ENCODE measurements at places on chromosomes 2 and 18. TPM values are rescaled to one million over a fixed set of nuclear protein-coding genes. Genes with fewer than 3 reads are reported as not detected.
A peak's percentile ranks its signal among the peaks of the same experiment; 100 is the strongest.

The VRK2 gene
- total RNA-seq: 36.3 TPM

GRCh38 chr18:30481871-30482270 lies 560.7 kb downstream of the DSC3 start:
- DNase-seq: no peak

The CYS1 gene
- 0.29 TPM for total RNA-seq

GRCh38 chr2:8525582-8526402 lies 156.1 kb upstream of the ID2 start:
- peak; percentile 18 for DNase-seq

- peak; percentile 5 for DNase-seq
Observed at GRCh38 chr2:168404764-168405163, 51.3 kb upstream of the CERS6 start.

The PARD6G gene
- 8.8 TPM for total RNA-seq
